Ureter (tissue), 1 donor: ENCODE measurements at places on chromosomes 6 and 20. TPM values are rescaled to one million over a fixed set of nuclear protein-coding genes. Genes with fewer than 3 reads are reported as not detected.

The TMEM151B gene
- not detected for total RNA-seq

The OR12D3 gene
- total RNA-seq: not detected

The COL11A2 gene
- 0.96 TPM for total RNA-seq

The CLPSL1 gene
- total RNA-seq: not detected

The BLOC1S5 gene
- total RNA-seq: 10.1 TPM

The FANCE gene
- 5.5 TPM for total RNA-seq

The ELOVL4 gene
- total RNA-seq: 1.4 TPM

The APOBEC2 gene
- 0.57 TPM for total RNA-seq
